ENCODE measurements at places on chromosomes 11 and 22.
A peak's percentile ranks its signal among the peaks of the same experiment; 100 is the strongest.

GRCh38 chr11:73113426-73113825 lies 28.7 kb downstream of the FCHSD2 start:
- no peak for DNase-seq

DNA sequence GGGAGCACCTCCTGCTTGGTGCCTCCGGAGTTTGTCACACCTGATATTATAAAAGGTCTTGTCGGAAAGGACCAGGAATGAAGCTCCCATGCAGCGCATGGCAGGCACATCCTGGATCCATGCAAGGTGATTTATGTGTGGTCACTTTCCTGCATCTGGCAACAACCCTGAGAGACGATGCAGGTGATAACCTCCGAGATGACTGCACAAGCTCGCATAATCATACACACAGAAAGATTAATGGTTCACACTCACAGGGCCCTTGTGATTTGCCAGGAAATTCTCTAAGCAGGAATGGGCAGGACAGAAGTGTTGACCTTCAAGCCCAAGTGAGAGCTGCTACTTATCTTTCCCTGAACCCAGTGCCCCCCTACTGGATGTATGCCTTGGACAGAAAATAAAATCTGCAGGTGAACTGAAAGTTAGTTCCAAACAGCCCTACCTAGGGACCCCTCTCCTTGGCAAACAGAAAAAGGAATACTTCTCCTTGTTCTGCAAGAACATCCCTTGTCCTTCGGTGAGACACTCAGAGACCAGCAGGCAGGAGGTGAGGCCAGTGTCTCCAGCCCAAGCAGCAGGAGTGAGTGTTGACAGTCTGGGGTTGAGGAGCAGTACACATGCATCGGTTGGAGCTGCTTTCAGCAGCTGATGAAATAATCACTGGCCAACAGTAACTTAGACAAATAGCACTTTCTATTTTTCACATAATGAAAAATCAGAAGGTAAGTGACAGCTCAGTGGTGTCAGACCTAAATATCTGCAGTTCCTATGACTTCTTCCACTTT lies 619.4 kb upstream of the B3GAT1 start:
- no peak for DNase-seq

GRCh38 chr11:83818349-83818748 lies 532.2 kb upstream of the CCDC90B start:
- no peak for DNase-seq

- DNase-seq = no peak
Observed at GRCh38 chr22:21014726-21015465, at the start of gene P2RX6. Gene P2RX6 (plus strand): TSS chr22:21015165. CDS start chr22:21015175, 10 bp downstream.

- DNase-seq = peak; percentile 7
Observed at GRCh38 chr22:33920197-33920540, at the start of gene LARGE1. Gene LARGE1 (minus strand): TSS chr22:33920476.

- DNase-seq = peak; percentile 40
Observed at GRCh38 chr11:130388607-130389205, 39.7 kb downstream of the ADAMTS8 start.

DNA sequence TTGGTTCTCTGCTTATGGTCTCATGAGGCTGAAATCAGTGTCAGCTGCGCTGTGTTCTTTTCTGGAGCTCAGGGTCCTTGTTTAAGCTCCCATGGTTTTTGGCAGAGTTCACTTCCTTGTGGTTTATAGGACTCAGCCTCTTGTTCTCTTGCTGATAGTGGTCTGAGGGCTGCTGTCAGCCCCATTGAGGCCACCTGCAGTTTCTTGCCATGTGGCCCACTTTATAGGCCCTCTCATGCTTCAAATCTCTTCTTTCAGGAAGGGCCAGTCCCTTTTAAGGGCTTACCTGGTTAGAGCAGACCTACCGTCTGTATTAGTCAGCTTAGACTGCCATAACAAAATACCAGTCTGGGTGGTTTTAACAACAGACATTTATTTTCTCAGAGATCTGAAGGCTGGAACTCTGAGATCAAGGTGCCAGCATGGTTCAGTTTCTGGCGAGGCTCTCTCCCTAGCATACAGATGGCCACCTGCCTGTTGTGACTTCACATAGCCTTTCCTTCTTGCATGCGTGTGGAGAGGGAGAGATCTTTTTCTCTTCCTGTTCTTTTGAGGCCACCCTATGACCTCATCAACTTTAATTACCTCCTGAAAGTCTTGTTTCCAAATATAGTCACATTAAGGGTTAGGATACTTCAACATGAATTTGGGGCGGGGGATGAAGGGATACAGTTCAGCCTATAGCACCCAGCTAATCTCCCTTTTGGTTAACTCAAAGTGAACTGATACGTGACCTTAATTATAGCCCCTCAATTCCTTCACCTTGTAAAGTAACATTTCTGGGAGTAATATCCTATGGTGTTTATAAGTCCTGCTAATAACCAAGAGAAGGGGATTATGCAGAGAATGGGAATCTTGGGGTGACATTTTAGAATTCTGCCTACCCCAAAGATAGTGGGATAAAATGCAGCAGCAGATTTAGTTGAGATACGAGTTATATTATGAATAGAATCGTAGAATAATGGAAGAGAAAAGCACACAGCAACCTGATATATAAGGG lies 131.8 kb downstream of the UVRAG start:
- no peak for DNase-seq

- DNase-seq = no peak
Observed at GRCh38 chr11:130403271-130403804, 25.1 kb downstream of the ADAMTS8 start.

GRCh38 chr11:46617134-46617971 lies at the start of the genes ATG13 and HARBI1:
Gene ATG13 (plus strand): TSS chr11:46617553. CDS start chr11:46644292, 26,739 bp downstream.
Gene HARBI1 (minus strand): TSS chr11:46617227. CDS start chr11:46616237, 990 bp downstream.
- DNase-seq = peak; percentile 93

- no peak for DNase-seq
Observed at GRCh38 chr11:126485021-126485792, 129.7 kb downstream of the ST3GAL4 start.

DNA sequence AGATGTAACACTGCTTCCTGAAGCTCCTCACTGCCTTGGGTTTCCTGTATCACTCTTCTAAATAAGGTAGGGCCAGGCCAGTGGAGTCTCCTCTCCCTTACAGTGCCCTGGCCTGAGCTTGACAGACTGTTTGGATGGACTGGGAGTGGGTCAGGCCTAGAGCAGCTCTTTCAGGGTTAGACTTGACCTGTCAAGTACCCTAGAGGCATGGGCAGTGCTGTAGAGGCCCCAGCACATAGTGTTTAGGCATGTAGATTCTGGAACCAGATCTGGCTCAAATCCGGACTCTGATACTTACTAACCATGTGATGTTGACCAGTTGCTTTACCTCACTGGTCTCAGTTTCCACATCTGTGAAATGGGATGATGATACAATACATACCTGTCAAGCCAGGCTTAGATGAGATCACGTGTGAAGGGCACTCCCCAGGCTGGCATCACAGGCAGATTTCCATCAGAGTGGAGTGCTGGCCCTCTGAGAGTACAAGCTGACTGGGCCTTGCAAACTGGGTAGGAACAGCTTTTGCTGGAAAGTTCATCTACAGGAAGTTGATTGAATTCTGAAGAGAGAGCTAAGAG lies 1.4 kb upstream of the MICAL2 start:
- DNase-seq = no peak

DNA sequence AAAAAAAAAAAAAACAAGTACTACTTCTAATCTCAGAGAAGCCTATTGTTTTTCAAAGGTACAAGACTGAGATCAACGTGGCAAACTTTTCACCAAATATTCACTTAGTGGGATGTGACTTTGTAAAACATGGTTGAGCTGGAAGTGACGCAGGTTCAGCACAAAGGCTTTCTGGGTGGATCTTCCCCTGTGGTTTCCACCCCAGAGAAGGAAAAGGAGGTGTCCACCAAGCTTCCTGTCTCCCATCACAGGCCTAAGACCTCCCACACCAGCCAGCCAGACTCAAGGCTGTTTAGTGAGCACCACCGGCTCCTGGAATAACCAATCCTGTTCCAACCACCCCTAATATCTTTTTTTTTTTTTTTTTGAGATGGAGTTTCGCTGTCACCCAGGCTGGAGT lies 5.7 kb downstream of the TMEM184B start:
- peak; percentile 81 for DNase-seq

- no peak for DNase-seq
Observed at GRCh38 chr11:84673753-84674152, 953.4 kb downstream of the DLG2 start.

DNA sequence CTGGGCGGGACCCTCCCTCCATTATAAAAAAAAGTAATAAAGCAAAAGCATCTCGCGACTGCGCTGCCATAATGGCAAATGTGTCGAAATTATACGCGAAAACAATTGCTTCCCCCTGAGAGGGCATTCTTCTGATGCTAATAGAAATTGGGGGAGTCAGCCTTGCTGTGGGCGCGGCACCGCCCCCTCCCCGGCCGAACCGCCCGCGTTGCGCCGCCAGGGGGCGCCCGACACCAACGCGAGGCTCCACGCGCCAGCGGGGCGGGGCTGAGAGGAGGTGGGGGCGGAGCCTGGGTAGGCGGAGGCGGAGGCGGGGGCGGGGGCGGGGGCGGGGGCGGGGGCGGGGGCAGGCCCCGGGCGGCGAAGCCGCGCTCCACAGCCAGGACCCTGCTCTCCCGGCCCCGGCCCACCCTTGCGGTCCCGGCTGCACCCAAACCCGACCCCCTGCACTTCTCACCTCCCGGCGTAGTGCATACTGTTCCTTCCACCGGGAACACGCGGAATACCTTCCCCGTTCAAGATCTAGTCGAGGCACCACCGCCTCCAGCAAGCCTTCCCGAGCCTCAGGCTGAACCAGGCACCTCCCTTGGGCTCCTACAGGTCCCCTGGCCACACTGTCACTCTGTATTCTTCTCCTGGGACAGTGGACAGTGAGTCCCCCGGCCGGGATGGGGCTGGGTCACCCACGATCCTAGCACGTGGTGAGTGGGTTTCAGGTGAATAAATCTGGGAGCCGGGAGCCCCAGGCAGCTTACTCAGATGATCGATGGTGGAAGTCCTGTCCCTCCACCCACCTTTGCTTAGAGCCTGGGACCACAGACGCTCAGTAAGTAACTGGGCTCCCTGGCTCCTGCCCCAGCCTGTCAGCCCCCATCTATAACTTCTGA lies 15.5 kb upstream of the UPK3A start:
- peak; percentile 88 for DNase-seq

GRCh38 chr11:11588243-11588642 lies 33.6 kb downstream of the GALNT18 start:
- DNase-seq = no peak

- no peak for DNase-seq
Observed at GRCh38 chr11:11865449-11865848, 23.7 kb downstream of the USP47 start.

DNA sequence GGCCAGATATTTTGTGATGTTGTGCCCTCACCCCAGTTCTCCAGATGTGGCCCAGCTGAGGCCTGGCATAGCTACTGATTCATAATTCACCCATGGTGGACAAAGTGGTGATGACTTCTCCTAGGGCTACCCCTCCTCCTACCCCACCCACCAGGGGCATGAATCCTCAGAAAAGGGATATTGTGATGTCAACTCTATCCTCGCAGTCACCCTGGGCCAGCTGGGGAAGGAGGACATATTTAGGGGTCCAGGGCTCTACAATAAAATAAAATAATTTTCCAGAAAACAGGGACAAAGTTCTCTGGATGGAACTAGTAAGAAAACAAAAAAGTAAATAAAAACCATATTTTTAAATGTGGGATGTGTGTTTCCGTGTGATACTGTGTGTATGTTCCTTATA lies at the start of gene UBQLNL:
Gene UBQLNL, minus strand, starts transcription at position 101 of the 400 bp plus-strand sequence. CDS start 258 bp downstream, outside the sequence.
- DNase-seq = no peak

- DNase-seq = no peak
Observed at GRCh38 chr11:68311160-68312116, 953 bp upstream of the LRP5 start.

GRCh38 chr11:68053117-68053516 lies 14.3 kb downstream of the TCIRG1 start:
- no peak for DNase-seq

DNA sequence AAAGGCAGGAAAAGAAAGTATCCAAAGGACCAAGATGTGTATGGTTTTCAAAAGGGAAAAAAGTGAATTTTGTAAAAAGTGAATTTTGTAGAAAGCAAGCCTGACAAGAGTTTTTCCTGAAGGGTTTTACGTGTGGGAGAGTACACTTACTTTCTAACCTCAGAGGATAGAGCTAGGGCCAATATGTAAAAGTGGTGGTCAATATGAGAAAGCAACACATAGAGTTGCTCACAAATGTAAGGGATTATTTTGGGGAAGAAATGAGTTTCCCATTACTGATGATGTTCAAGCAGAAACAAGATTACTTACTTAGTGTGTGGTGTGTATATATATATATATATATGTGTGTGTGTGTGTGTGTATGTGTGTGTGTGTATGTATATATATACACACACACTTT lies 162.5 kb downstream of the SWAP70 start:
- DNase-seq = no peak

DNA sequence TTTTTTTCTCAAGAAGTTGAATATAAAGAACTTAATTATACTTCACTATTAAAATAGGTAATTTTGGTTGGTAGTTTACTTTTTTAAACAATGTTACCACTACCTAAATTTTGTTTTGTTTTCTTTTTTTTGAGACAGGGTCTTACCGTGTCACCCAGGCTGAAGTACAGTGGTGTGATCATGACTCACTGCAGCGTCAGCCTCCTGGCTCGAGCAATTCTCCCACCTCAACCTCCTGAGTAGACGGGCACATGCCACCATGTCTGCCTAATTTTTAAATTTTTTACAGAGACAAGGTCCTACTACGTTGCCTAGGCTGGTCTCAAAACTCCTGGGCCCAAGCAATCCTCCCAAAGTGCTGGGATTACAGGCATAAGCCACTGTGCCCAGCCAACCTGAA lies 17.6 kb downstream of the SPCS2 start:
- no peak for DNase-seq

DNA sequence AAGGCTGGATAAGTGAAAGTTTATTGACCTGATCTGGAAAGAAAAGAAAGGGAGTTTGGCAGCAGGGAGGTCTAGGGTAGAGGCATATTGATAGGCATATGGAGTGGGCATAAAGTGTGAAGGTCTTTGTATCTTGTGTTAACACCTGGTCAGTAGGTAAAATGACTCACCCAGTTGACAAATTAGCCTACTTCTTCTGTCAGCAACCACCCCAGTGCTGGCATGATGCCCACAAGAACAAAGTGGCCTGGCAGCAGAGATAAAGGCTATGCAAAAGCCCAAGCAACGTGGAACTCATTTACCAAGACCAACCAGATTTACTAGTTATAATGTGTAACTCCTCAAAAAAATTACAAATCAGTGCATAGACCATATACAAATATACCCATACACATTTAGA lies 4.9 kb downstream of the OR10A3 start:
- no peak for DNase-seq

GRCh38 chr11:76083563-76084451 lies 122.5 kb downstream of the WNT11 start:
- DNase-seq = no peak

- DNase-seq = no peak
Observed at GRCh38 chr22:36811094-36811800, 5.6 kb downstream of the PVALB start.

Measured in CD4-positive, CD25-positive, alpha-beta regulatory T cell (primary cell).